MCF 10A (cell line): ENCODE measurements at places on chromosomes 6 and 20. TPM values are rescaled to one million over a fixed set of nuclear protein-coding genes. Genes with fewer than 3 reads are reported as not detected.

FILIP1 gene
- 0.14 and 0.32 TPM in 2 replicates for total RNA-seq

KIAA1755 gene
- not detected in 2 replicates for total RNA-seq

OR12D3 gene
- total RNA-seq, result not detected in 2 replicates

RMND1 gene
- 32.9 and 37.6 TPM in 2 replicates for total RNA-seq

CLPSL2 gene
- not detected in 2 replicates for total RNA-seq

CD40 gene
- 1.5 and 2.3 TPM in 2 replicates for total RNA-seq

CALHM6 gene
- not detected in 2 replicates for total RNA-seq

GJE1 gene
- not detected in 2 replicates for total RNA-seq

RTF2 gene
- total RNA-seq, result 66.4 and 72.8 TPM in 2 replicates

CAP2 gene
- total RNA-seq, result 12.3 and 14.3 TPM in 2 replicates

SLC22A7 gene
- not detected in 2 replicates for total RNA-seq

- peaks cover 5% of the 10 kb centered on the region for H3K36me3 ChIP-seq
- no peak for DNase-seq
- no peak overlapping the region for H3K27ac ChIP-seq
- H3K4me1 ChIP-seq, result no peaks in the 10 kb centered on the region
- no peak overlapping the region for H3K4me3 ChIP-seq
Observed at GRCh38 chr6:39908838-39909583, 25.3 kb downstream of the MOCS1 start.

DNA sequence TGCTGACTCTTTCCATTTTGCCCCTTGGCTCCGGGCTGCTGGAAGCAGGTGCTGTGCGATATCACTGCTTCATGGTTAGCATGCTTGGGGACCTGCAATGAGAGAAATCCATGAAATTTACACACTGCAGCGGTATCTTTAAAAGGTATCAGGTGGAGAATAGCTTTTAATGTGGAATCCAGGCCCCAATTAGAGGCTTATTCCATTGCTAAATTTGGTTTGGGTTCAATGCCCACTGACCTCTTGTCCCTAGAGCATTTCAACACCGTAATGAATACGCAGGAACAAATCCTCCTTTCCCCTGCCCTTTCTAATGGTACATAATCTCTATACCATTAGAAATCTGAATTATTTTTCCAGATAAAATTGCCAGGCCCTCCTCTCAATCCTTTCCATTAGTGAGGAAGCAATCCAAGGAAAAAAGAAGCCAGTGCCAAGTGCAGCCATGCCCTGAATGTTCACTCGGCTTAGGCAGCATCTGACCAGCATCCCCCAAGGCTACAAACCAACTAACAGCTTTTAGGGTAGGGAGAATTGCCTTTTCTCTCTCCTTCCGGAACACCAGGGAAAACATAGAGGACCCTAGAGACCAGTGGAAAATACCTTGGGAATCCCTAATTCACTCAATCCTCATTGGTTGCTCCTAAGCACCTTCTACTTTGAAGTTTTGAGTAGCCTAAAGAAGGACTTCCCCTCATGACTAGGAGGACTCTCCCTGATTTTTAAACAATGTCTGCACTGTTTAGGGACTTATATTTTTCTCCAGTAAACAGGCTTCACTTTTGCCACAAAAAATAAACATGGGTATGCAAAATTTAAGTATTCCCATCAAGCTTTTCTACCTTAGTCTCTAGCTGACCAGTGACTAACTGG is 143.1 kb downstream of the QRSL1 start:
- H3K36me3 ChIP-seq, result no peaks in the 10 kb centered on the region
- H3K4me3 ChIP-seq, result no peak overlapping the region
- H3K27ac ChIP-seq, result no peak overlapping the region
- H3K27me3 ChIP-seq, result no peaks in the 10 kb centered on the region

DNA sequence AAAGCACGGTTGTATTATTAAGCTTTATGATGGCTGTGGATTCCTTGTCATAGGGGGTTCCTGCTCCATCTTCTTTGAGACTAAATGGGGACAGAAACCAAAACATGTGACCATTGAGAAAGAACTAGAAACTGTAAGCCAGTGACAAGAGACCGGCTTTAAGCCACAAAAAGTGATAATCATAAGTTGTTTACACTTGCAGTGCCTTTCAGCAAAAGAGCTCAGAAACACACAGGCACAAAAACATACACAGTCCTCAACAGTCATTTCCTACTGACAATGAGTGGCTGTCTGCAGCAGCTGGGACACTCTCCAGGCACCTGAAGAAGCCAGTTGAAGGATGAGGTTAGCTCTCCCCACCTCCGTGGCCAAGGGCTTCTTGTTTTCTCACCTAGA is 20.0 kb upstream of the UBE2J1 start:
- no peak overlapping the region for H3K27ac ChIP-seq
- H3K36me3 ChIP-seq, result no peaks in the 10 kb centered on the region
- H3K4me1 ChIP-seq, result no peaks in the 10 kb centered on the region
- no peak overlapping the region for H3K4me3 ChIP-seq
- H3K27me3 ChIP-seq, result no peaks in the 10 kb centered on the region
- no peak for DNase-seq

- H3K4me3 ChIP-seq, result no peak overlapping the region
- H3K27ac ChIP-seq, result no peak overlapping the region
- H3K36me3 ChIP-seq, result peaks cover 11% of the 10 kb centered on the region
- no peak for DNase-seq
- peaks cover 64% of the 10 kb centered on the region for H3K4me1 ChIP-seq
- no peaks in the 10 kb centered on the region for H3K27me3 ChIP-seq
Observed at GRCh38 chr6:52540286-52540902, 36.5 kb downstream of the TRAM2 start.

DNA sequence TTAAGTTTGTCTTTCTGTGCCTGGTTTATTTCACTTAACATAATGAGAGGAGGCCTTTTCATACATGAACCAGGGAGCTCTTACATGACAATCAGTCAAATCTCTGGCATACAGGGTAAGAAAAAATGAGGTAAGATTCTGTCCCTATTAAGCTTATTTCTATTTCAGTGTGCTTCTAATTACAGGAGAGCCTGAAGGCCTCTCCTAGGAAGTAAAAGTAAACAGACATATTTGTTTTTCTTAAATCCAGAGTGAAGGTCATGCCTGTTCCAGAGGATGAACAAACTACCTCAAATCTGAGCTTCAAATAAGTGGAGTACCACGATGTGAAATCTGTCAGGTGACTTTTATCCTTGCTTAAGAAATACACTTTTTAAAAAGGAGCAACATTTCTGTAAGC is 72.6 kb downstream of the POPDC3 start:
- H3K27ac ChIP-seq, result no peak overlapping the region
- H3K36me3 ChIP-seq, result peaks cover 4% of the 10 kb centered on the region

DNA sequence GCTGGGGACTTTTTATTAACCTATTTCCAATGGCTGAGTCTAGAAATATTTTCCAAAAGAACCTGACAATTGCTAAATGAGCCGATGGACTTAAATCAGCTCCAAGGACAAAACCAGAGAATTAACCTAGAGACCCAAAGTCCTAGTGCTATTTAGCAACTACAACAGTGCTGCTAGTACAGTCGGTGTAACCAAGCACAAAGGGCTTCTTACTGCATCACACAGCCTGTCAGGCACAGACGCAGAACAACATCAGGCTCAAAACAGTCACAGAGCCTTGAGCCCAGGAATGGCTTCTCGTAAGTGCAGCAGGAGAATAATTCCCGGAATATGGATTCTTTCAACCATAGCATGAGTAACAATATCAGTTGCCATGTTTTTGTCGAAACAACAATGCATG is 70.0 kb downstream of the GFOD1 start:
- no peaks in the 10 kb centered on the region for H3K4me1 ChIP-seq
- H3K36me3 ChIP-seq, result no peaks in the 10 kb centered on the region
- no peak for DNase-seq
- H3K27me3 ChIP-seq, result no peaks in the 10 kb centered on the region

GRCh38 chr6:39806278-39806677 is 14.1 kb downstream of the DAAM2 start:
- H3K27me3 ChIP-seq, result no peaks in the 10 kb centered on the region
- no peak overlapping the region for H3K27ac ChIP-seq
- no peaks in the 10 kb centered on the region for H3K4me1 ChIP-seq
- H3K4me3 ChIP-seq, result no peak overlapping the region
- no peaks in the 10 kb centered on the region for H3K36me3 ChIP-seq
- no peak for DNase-seq

DNA sequence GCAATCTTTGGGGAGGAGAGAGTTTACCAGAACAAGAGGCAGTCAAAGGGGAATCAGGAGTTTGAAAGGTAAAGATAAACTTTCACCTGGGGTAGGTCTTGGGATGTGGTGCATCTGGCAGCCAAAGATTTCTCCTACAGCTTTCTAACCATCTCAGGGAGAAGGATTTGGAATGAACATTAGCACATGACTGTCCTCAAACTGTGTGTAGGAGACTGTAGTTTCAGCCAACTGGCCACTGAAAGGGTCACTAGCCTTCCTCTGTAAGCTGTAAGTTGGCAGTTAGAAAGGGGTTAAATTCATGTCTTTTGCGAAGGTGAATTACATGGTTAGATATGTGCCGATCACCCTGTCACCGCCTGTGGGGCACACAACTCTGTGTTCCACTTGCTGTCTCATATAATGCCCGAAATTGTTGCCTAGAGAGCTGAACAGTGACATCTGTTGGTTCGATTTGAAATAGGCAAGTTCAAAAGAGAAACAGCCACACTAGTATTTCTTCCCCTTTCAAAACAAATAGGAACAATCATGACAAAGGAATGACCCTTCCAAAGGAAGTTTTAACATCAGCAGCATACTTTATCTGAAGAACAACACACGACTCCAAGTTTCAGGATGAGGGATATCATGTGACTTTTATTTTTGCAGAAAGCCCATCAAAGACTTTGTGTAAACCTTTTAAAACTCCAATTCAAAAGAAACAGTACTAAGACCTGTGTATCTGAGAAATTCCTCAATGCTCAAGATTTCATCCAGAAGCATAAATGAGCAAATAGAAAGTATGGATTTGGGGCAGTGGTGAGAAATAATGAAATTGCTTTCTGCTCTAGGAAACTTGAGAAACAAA is 1.1 kb upstream of the OPN5 start:
- peak overlapping the region; percentile 39 for H3K27ac ChIP-seq
- no peaks in the 10 kb centered on the region for H3K27me3 ChIP-seq
- H3K4me3 ChIP-seq, result no peak overlapping the region
- no peaks in the 10 kb centered on the region for H3K4me1 ChIP-seq
- H3K36me3 ChIP-seq, result no peaks in the 10 kb centered on the region

- H3K36me3 ChIP-seq, result no peaks in the 10 kb centered on the region
- no peak overlapping the region for H3K4me3 ChIP-seq
- peaks cover 10% of the 10 kb centered on the region for H3K4me1 ChIP-seq
- H3K27me3 ChIP-seq, result peaks cover 64% of the 10 kb centered on the region
- DNase-seq, result no peak
- H3K27ac ChIP-seq, result no peak overlapping the region
Observed at GRCh38 chr6:16168121-16168520, 39.2 kb downstream of the MYLIP start.

DNA sequence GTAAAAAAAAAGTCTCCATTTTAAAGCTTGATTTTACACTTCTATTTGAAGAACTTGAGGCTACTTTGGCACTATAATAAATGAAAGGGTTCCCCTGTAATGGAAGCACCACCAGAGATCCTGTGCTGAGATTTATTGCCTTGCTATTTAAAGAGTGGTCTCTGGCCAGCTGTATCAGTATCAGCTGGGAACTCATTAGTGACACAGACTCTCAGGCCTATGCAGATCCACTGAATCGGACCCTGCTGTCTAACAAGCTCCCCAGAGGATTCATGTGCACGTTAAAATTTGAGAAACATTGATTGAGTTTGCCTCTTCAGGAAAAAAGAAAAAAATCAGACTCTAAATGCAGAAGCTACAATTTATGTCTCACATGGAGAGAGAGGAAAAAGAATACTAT is 299.9 kb upstream of the BMP2 start:
- H3K27me3 ChIP-seq, result no peaks in the 10 kb centered on the region
- H3K4me1 ChIP-seq, result peaks cover 9% of the 10 kb centered on the region
- no peak overlapping the region for H3K27ac ChIP-seq
- no peak for DNase-seq
- no peak overlapping the region for H3K4me3 ChIP-seq

DNA sequence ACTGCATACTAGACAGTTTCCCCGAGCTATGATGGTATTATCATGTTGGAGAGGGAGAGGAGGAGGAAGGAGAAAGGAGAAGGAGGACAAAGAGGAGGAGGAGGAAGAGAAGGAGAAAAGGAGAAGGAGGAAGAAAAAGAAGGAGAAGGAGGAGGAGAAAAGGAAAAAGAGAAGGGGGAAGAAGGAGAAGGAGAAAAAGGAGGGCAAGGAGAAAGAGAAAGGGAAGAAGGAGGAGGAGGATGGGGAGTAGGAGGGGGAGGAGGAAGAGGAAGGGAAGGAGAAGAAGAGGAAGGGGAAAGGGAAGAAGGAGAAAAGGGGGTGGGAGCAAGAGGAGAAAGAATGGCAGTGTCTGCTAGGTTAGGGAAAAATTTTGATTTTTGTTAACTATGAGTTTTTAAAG is 35.1 kb upstream of the PRELID3B start:
- H3K27me3 ChIP-seq, result no peaks in the 10 kb centered on the region
- H3K27ac ChIP-seq, result no peak overlapping the region
- DNase-seq, result no peak

GRCh38 chr20:46378412-46379009 is 27.9 kb downstream of the ELMO2 start:
- no peaks in the 10 kb centered on the region for H3K27me3 ChIP-seq
- H3K4me1 ChIP-seq, result peaks cover 15% of the 10 kb centered on the region
- no peak overlapping the region for H3K4me3 ChIP-seq
- DNase-seq, result no peak

GRCh38 chr20:58634521-58635278 is 16.4 kb upstream of the STX16 start:
- DNase-seq, result no peak
- peaks cover 5% of the 10 kb centered on the region for H3K36me3 ChIP-seq
- H3K27me3 ChIP-seq, result no peaks in the 10 kb centered on the region
- H3K4me1 ChIP-seq, result peaks cover 8% of the 10 kb centered on the region
- H3K27ac ChIP-seq, result no peak overlapping the region

DNA sequence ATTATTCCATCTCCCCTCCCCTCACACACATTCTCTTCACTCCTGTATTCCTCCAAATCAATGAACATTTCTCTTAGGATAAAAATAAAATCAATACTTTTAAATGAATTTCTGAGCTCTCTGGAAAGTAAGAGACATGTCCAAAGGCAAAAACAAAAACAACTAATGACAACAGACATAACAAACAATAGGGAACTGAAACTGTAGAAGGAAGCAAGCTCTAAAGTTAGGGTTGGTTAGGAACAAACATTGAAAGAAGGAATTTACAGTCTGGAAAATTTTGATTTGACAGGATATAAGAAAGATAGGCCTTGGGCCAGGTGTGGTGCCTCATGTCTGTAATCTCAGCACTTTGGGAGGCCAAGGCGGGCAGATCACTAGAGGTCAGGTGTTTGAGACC is 17.5 kb upstream of the MYCT1 start:
- peaks cover 7% of the 10 kb centered on the region for H3K4me1 ChIP-seq
- DNase-seq, result no peak
- H3K27me3 ChIP-seq, result peaks cover 13% of the 10 kb centered on the region

- no peak overlapping the region for H3K4me3 ChIP-seq
- H3K36me3 ChIP-seq, result peaks cover 6% of the 10 kb centered on the region
- H3K27me3 ChIP-seq, result no peaks in the 10 kb centered on the region
- DNase-seq, result no peak
- H3K27ac ChIP-seq, result no peak overlapping the region
- no peaks in the 10 kb centered on the region for H3K4me1 ChIP-seq
Observed at GRCh38 chr6:140809694-140810101, 1323.0 kb upstream of the GJE1 start.
